ENCODE measurements at places on chromosomes 3 and 15.

- peak; percentile 22 for DNase-seq
These were observed 2.5 kb downstream of the XIRP1 start for GRCh38 chr3:39189959-39190269.

- DNase-seq, result no peak
These were observed 8.1 kb downstream of the ZBTB47 start for GRCh38 chr3:42661593-42662022.

DNA sequence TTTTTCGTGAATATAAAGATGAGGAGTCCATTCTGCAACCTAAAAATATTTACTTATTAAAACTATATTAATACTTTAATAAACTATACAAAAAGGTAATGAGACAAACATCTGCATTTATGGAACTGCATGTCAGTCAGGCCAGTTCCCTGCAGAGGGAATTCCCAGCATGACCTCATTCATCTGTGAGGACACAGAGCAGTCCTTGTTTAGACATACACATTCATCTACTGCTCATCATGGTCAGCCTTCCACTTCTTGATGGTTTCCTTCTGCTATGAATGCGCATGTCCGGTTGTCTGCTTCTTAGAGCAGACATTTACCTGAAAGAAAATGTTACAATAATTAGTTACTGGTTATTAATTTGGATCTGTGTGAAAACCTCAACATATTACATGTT is 3.3 kb upstream of the ACTR8 start:
- DNase-seq, result no peak

DNA sequence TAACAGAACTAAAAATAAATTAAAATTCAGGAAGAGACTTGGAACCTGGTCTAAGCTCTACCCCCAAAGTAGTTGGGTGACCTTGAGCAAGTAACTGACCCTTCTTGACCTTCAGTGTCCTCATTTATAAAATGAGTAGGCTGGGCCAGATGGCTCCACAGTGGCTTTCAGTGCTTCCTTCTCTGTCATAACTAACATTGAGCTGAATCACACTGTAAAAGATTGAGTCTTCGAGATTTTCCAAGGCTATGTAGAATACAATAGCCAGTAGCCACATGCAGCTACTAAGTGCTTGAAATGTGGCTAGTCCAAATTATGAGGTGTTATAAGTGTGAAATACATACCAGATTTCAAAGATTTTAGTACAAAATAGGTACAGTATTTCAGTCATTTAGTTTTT is 313.3 kb downstream of the MECOM start:
- no peak for DNase-seq

GRCh38 chr3:44987332-44987731 is 11.3 kb downstream of the EXOSC7 start:
- no peak for DNase-seq

DNA sequence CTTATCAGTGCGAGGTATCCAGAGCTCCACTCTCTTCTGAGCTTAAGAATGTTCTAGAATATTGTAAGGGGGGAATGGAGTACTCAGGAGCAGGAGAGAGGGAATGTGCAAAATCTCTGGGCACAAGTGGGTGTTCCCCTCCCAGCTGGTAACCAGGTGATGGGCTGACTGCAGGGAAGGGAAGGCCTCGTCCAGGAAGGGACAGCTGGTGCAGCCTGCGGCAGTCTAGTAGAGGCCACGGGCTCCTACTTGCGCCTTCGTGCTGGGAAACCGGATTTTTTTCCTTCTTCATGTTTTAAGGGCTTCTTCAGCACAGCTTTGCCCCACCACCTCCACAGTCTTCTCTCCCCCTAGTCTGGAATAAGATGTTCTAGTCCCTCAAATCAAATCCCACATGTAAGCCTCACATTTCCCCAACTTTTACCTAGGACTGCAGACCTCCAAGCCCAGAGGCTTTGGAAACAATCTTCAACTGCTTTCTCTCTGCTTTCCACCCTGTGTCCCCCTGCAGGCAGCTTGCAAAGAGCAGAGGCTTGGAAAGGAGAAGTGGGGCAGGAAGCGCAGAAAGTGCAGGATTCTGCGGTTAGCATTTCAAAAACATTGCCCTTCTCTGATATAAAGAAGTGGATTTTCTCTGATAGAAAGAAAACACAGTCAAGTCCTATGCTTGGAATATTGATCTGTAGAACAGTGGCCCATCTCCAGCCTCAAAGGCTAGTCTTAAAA is 11.9 kb upstream of the CGNL1 start:
- DNase-seq, result no peak

DNA sequence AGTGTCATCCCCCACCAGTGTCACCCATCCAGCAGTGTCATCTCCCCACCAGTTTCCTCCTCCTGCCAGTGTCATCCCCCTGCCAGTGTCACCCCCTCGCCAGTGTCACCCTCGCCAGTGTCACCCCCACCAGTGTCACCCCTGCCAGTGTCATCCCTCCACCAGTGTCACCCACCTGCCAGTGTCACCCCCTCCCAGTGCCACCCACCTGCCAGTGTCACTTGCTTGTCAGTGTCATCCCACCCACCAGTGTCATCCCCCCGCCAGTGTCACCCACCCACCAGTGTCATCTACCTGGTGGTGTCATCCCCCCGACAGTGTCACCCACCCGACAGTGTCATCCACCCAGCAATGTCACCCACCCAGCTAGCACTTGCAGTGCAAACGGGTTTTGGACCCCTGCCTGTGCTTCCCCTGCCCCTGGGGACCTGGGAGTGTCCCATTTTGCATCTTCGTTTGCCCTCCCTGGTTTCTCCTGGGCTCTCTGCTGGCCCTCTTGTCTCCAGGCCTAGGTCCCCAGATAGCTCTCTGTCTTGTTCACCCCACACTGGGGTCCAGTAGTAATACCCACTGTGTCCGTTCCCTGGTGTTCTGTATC is 99.8 kb upstream of the PRR20G start:
- DNase-seq, result no peak

- no peak for DNase-seq
These were observed 73.7 kb downstream of the TM2D3 start for GRCh38 chr15:101578443-101578894.

- no peak for DNase-seq
These were observed 316.5 kb upstream of the ICE2 start for GRCh38 chr15:60795471-60795870.

DNA sequence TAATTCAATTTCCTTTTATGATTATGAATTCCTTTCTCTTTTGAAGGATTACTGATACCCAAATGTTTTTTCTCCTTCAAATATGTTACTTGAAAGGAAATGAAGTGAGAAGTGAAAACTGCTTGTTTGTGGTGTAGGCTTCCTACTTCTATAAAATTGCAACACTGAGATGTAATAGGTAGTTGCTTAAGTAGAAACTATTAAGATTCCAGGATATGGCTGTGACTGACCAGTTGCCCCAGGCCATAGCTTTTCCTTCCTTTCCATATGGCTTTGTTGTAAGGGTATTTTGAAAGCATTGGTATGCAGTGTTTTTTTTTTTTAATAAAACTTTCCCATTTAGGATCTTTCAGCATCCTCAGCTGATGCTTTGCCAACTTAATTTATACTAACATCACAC is 28.5 kb downstream of the DNAJC13 start:
- DNase-seq, result no peak

DNA sequence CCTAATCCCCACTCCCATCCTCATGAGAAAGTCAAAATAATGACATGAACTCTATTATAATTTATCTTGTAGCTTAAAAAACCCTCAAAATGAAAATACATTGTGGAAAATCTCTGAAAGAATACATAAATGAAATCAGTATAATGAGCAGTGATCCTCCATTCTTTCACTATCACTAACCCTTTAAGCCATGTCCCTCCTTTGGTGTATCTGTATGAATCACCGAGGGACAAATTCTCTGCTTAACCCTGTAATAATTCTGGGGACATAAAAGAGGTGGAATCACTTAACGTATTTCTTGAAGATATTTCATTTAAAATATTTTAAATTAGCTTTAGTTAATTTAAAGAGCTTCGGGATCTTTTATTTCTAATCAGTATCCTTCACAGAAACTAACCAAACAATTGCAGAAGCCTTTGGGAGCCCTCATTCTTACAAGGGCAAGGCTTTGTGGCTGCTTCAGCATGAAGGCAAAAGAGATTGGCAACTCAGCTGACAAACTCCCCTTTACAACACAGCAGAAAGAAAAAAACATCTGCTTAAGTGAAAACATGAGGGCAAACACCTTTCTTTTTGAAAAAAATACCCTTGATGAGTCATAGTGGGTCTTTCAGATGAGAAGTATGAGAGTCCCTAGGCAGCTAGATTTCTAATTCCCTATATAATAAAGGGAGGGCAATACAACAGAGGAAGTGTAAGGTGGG is 44.0 kb upstream of the ALCAM start:
- no peak for DNase-seq

DNA sequence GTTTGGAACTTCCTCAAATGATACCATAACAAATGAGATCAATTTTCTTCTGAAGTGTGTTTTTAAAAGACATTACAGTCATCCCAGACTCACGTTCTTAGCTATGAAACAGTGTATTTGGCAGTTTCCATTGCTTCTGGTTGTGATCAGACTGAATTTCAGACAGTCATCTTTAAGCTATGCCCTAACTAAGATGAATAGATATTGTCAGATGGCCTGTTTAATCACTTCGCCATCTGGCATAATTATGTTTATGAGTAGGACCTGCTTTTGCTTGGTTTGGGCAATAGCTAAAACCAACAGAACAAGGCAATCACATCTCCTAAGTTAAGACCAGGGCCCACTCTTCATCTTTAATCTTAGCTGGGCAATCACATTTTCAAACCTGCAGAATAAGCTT is 313.1 kb downstream of the SV2B start:
- DNase-seq, result no peak

- DNase-seq, result no peak
These were observed 35.8 kb upstream of the ABHD2 start for GRCh38 chr15:89052474-89052873.

DNA sequence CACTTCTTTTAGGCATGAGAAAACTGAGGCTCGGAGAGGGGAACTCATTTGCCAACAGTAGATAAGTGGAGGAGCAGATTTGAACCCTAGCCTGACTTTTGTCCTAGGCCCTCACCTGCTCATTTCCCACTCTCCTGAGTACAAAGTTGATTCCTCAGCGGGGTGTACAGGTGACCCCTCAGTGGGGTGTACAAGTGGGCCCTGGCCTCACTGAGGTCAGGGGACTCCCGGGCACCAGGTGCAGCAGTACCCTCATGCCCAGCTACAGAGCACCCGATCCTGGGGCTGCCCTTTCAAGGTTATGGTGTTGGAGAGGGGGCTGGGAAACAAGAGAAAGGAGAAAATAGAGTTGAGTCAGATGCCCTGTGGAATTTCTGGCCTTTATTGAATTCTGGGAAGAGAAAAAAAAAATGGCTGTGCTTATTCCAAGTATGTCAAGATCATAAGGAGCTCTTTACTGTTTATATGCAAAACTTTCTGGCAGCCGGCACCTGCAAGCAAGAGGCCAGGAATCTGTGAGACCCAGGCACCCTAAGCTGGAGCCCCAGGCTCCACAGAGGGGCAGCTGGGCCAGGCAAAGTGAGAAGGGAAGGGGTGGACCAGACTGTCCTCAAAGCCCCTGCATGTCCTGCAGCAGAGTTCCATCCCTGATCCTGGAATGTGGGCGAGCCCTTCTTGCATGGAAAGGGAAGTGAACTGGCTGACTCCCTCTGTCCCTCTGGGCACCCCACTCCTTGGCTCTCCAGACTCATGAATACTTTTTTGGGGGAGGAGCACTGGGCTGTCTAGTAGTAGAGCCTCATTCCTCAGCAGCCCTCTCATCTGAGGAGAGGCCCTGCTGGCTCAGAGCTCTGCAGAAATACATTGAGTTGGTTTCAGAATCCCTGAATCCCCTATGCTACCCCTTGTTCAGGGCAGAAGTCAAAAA is 43.1 kb downstream of the AMOTL2 start:
- DNase-seq, result no peak

DNA sequence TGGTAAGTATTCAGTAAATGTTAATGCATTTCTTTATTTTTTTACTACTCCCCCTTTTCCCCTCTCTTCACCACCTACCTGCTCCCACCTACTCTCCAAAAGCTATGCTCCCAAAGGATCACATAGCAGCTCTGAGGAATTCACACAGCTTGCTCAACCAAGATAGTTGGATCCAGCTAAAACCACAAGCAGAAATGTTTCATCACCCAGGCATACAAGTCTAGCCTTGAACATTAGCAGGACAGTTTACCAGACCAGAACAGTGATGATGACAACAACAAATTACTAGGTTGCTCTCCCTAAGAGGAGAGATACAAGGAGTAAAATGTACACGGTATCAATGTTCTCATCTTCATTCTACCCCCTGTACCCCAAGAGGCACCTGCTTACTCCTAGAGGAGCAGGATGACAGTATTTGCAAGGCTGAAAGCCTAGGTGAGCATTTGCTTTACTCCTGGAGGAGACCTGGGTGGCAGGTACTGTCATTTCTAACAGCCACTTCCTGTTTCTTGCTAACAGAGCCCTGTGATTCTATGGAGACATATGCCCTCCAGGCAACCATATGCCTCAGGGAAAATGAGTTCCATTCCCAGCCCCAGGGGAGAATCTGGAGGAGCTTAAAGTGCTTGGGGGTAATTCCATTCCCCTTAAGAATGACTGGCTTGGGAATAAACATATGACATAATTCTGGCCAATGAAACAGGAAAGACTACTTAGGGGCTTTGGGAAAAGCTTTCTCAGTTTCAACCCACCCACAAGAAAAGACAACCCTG is 237.5 kb downstream of the NTRK3 start:
- DNase-seq, result no peak

- DNase-seq, result no peak
These were observed 9.5 kb downstream of the RPS17 start for GRCh38 chr15:82530606-82531379.

GRCh38 chr15:27741226-27741860 is 357.8 kb downstream of the OCA2 start:
- no peak for DNase-seq

DNA sequence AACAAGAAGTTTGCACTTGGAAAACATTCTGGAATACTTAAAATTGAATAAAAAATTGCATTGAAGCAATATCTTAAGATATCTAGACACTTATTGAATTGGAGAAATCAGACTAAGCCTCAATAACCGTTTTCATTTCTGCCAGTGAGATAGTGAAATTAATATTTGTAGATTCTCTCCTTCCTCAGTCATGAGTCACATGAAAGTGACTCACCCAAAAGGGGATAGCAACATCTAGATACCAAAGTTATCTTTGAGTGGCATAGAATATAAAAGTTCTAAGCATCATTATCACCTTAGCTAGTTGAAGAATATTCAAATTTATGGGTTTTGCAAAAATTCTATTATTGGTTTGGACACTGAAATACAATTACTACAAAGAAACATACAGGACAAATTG is 614.8 kb upstream of the ZNF717 start:
- no peak for DNase-seq

GRCh38 chr3:173690542-173691180 is 293.1 kb downstream of the NLGN1 start:
- DNase-seq, result no peak

- DNase-seq, result no peak
These were observed 101.8 kb downstream of the NECTIN3 start for GRCh38 chr3:111173328-111173900.
